ENCODE measurements at places on chromosomes 5 and 9. TPM values are rescaled to one million over a fixed set of nuclear protein-coding genes. Genes with fewer than 3 reads are reported as not detected.

- no peak for DNase-seq
Observed at GRCh38 chr9:136220017-136220729, 15.2 kb upstream of the LHX3 start.

DNA sequence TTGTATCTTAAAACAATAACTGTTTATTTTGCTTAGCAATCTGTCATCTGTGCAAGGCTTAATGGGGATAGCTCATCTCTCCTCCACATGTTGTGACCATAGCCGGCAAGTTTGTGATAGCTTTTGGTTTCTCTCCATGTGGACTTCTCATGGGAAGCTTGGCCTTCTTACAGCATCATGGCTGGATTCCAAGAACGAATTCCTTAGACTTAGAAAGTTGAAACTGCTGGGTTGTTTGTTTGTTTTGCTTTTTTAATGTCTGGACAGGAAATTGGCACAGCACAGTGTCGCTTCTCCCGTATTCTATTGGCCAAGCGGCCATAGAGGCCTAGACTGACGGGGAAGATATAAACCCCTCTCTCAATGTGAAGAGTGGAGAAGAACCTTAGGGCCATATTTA lies 61.0 kb upstream of the PRDM9 start:
- DNase-seq = no peak

- DNase-seq = no peak
Observed at GRCh38 chr5:147177125-147177840, 57.5 kb upstream of the STK32A start.

DNA sequence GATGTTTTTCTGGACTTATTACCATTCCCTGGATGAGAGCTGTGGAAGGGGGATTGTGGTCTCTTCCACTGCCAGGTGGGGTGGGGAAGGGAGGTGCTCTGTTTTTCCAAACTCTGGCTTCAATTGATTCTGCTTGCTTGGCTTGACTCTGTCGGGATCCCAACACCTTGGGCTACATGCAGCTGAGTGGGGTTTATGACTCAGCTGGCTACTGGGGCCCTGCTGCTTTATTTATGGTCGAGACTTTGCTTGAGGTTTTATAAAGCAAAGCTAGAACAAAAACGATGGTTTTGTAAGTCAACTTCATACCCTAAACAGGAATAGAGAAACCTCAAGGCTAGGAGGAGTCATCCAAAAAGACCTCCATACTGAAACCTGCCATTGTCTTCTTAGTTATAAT lies 76.3 kb downstream of the AOPEP start:
- no peak for DNase-seq

PTCH1 gene
- 2.8 TPM for total RNA-seq

GRCh38 chr5:115490596-115490995 lies 54.0 kb downstream of the FEM1C start:
- no peak for DNase-seq

GRCh38 chr5:411728-412127 lies 31.2 kb upstream of the EXOC3 start:
- DNase-seq = no peak

DNA sequence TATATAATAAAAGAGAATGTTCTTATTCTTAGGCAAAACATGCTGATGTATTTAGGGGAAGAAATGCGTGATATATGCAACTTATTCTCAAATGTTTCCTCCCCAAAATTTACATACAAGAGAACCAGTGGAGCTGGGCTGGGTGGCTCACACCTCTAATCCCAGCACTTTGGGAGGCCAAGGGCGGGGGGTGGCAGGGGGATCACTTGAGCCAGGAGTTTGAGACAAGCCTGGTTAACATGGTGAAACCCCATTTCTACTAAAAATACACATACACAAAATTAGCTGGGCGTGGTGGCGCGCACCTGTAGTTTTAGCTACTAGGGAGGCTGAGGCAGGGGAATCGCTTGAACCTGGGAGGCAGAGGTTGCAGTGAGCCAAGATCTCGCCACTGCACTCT lies 27.5 kb upstream of the UBTD2 start:
- no peak for DNase-seq

SHISAL2B gene
- not detected for total RNA-seq

- peak; percentile 77 for DNase-seq
Observed at GRCh38 chr5:39100851-39101396, 26.7 kb upstream of the RICTOR start.

Measured in kidney epithelial cell (primary cell).